ENCODE measurements at places on chromosomes 4 and X.

- no peak overlapping the region for H3K27ac ChIP-seq
- H3K4me1 ChIP-seq, result peaks cover 6% of the 10 kb centered on the region
- H3K4me3 ChIP-seq, result no peak overlapping the region
- no peak for DNase-seq
- H3K36me3 ChIP-seq, result no peaks in the 10 kb centered on the region
- no peaks in the 10 kb centered on the region for H3K27me3 ChIP-seq
Measured at GRCh38 chrX:31271615-31272471, 200.0 kb upstream of the FTHL17 start.

GRCh38 chr4:15413010-15413622 is 14.7 kb upstream of the C1QTNF7 start:
- no peaks in the 10 kb centered on the region for H3K27me3 ChIP-seq
- H3K4me1 ChIP-seq, result peaks cover 12% of the 10 kb centered on the region
- no peak overlapping the region for H3K4me3 ChIP-seq
- DNase-seq, result no peak
- H3K36me3 ChIP-seq, result no peaks in the 10 kb centered on the region
- no peak overlapping the region for H3K27ac ChIP-seq

GRCh38 chr4:5799406-5799805 is 88.4 kb downstream of the EVC start:
- no peak overlapping the region for H3K27ac ChIP-seq
- DNase-seq, result no peak
- no peaks in the 10 kb centered on the region for H3K4me1 ChIP-seq
- no peak overlapping the region for H3K4me3 ChIP-seq
- H3K27me3 ChIP-seq, result no peaks in the 10 kb centered on the region

DNA sequence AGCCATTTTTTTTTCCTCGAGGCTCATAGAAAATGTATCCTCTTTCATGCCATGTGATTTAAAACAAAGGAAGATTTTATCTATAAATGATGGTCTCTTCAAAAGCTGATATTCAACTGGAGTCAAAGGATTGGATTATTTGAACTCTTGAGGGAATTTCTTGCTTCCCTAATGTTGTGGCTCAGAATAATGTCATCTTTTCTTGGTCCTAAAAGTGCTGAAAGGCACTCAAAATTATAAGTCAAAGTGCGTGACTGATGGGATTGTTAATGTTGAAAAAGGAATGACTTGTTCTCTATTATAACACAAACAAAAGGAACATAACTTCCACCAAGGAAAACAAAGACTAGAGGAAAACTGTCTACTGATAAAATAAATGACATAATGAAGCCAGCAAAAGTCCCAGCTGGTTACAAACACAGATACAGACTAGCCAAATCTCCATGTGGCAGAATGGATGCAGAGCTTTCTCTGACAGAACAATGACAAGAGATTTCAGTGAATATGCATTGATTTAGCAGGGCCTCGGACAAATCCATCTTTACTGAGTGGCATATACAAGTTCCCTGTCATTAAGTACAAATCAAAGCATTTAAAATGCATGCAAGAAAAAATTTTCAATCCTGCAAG is 552.6 kb downstream of the GBA3 start:
- no peak overlapping the region for H3K27ac ChIP-seq
- no peaks in the 10 kb centered on the region for H3K27me3 ChIP-seq
- no peaks in the 10 kb centered on the region for H3K36me3 ChIP-seq
- no peak for DNase-seq
- H3K4me1 ChIP-seq, result no peaks in the 10 kb centered on the region
- no peak overlapping the region for H3K4me3 ChIP-seq

- H3K27ac ChIP-seq, result no peak overlapping the region
- H3K36me3 ChIP-seq, result peaks cover 27% of the 10 kb centered on the region
- H3K4me1 ChIP-seq, result peaks cover 29% of the 10 kb centered on the region
- no peaks in the 10 kb centered on the region for H3K27me3 ChIP-seq
- no peak for DNase-seq
Measured at GRCh38 chr4:118281611-118282442, 71.0 kb downstream of the PRSS12 start.
